CD8-positive, alpha-beta memory T cell (primary cell): ENCODE measurements at places on chromosomes 6 and 20. TPM values are rescaled to one million over a fixed set of nuclear protein-coding genes. Genes with fewer than 3 reads are reported as not detected.

The HDGFL1 gene
- not detected for total RNA-seq

GRCh38 chr20:37356387-37356786 is 10.4 kb downstream of the SRC start:
- H3K4me3 ChIP-seq, result no peak overlapping the region
- no peaks in the 10 kb centered on the region for H3K36me3 ChIP-seq
- H3K4me1 ChIP-seq, result no peaks in the 10 kb centered on the region
- no peak overlapping the region for H3K27ac ChIP-seq

DNA sequence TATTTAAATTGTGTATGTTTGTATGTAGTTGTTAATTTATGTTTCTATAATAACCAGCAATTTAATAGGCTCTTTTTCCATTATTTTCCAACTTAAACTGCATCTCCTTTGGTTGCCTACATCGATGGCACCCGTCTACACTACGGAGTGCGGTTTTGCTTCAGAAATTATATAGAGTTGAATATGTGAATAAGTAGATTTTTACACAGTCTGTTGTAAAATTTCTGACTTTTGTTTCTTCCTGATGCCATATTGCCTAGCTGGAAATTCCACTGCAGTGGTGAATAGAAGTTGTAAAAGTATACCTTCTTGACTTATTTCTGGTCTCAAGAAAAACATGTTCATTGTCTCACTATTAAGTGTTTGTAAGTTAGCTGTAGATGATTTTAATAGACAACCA is 404.1 kb upstream of the EPHA7 start:
- no peaks in the 10 kb centered on the region for H3K4me1 ChIP-seq
- DNase-seq, result no peak
- H3K36me3 ChIP-seq, result no peaks in the 10 kb centered on the region
- no peak overlapping the region for H3K4me3 ChIP-seq

- no peaks in the 10 kb centered on the region for H3K4me1 ChIP-seq
- no peak overlapping the region for H3K27ac ChIP-seq
- no peak overlapping the region for H3K4me3 ChIP-seq
Observed at GRCh38 chr6:20751293-20751935, 217.2 kb downstream of the CDKAL1 start.

The RAET1L gene
- not detected for total RNA-seq

The DYNLT2 gene
- total RNA-seq, result 1.4 TPM

GRCh38 chr6:98452685-98453084 is 381.7 kb upstream of the POU3F2 start:
- no peak overlapping the region for H3K27ac ChIP-seq
- no peak overlapping the region for H3K4me3 ChIP-seq
- no peaks in the 10 kb centered on the region for H3K4me1 ChIP-seq

DNA sequence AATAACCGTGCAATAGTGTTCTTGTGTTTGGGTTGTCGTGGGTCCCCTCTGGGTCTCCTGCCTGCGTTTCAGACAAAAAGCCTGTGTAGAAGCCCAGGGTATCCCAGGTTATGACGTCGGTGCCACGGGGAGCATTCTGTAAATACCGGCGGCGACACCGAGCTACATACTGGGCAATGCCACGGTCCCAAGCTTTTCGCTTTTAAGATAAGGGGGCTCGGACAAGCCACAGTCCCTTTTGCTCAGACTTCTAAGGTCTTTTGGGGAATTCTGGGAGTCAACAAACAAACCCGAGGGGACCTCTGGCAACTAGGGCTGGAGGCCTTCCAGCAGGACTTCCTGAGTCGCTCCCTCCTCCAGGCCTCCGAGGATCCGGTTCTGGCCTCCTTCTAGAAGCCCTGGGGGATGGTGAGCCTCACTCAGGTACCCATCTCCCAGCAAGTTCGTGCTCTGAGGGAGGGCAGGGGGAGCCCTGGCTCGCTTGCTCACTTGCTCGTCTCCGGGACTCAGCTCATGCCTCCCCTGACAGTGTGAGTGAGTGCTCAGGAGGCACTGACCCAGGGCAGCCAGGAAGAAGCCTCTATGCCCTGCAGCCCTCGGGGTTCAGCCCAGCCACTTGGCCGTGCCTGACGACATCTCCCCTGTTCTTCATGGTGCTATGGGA is 62.4 kb upstream of the MRPS10 start:
- H3K27me3 ChIP-seq, result no peaks in the 10 kb centered on the region
- no peak overlapping the region for H3K27ac ChIP-seq
- no peak for DNase-seq
- H3K36me3 ChIP-seq, result no peaks in the 10 kb centered on the region
- H3K4me3 ChIP-seq, result no peak overlapping the region
- H3K4me1 ChIP-seq, result peaks cover 54% of the 10 kb centered on the region

The KCNK15 gene
- total RNA-seq, result 0.09 TPM

The INSM1 gene
- 7.7 TPM for total RNA-seq

The SPTLC3 gene
- total RNA-seq, result not detected

- no peaks in the 10 kb centered on the region for H3K36me3 ChIP-seq
- no peak for DNase-seq
- H3K27me3 ChIP-seq, result no peaks in the 10 kb centered on the region
- peaks cover 8% of the 10 kb centered on the region for H3K4me1 ChIP-seq
- H3K27ac ChIP-seq, result no peak overlapping the region
Observed at GRCh38 chr6:135850882-135851281, 619 bp upstream of the PDE7B start.

The TUBB2B gene
- not detected for total RNA-seq

DNA sequence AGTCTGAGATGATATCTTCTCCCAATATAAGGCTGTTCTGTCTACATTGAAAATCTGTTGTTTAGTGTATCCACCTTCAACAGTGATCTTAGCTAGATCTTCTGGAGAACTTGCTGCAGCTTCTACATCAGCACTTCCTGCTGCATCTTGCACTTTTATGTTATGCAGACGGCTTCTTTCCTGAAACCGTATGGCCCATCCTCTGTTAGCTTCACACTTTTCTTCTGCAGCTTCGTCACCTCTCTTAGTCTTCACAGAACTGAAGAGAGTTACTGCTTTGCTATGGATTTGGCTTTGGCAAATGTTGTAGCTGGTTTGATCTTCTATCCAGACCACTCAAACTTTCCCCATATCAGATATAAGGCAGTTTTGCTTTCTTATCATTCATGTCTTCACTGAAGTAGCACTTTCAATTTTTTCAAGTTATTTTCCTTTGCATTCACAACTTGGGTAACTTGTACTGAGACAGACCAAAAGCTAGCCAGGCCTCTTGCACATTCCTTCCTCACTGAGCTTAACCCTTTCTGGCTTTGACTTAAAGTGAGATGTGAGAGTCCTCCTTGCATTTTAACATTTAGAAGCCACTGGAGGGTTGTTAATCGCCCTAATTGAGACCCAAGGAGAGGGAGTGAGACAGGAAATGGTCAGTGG is 110.1 kb downstream of the PREP start:
- no peak overlapping the region for H3K4me3 ChIP-seq
- no peak overlapping the region for H3K27ac ChIP-seq
- H3K36me3 ChIP-seq, result no peaks in the 10 kb centered on the region
- no peaks in the 10 kb centered on the region for H3K4me1 ChIP-seq
- no peaks in the 10 kb centered on the region for H3K27me3 ChIP-seq

GRCh38 chr6:34015586-34015985 is 130.3 kb downstream of the GRM4 start:
- H3K36me3 ChIP-seq, result no peaks in the 10 kb centered on the region
- H3K27ac ChIP-seq, result no peak overlapping the region
- no peaks in the 10 kb centered on the region for H3K4me1 ChIP-seq
- no peak overlapping the region for H3K4me3 ChIP-seq
- H3K27me3 ChIP-seq, result no peaks in the 10 kb centered on the region

The KIZ gene
- 9.7 TPM for total RNA-seq

- no peak overlapping the region for H3K4me3 ChIP-seq
- no peaks in the 10 kb centered on the region for H3K27me3 ChIP-seq
- peaks cover 6% of the 10 kb centered on the region for H3K4me1 ChIP-seq
- no peak for DNase-seq
- H3K36me3 ChIP-seq, result no peaks in the 10 kb centered on the region
Observed at GRCh38 chr6:37033255-37033654, 27.8 kb downstream of the FGD2 start.

The MYL9 gene
- not detected for total RNA-seq

GRCh38 chr20:63626424-63627128 is at the start of gene GMEB2:
Gene GMEB2, minus strand, starts transcription at chr20:63627101. Its CDS starts 7,704 bp downstream, at chr20:63619397.
- H3K4me1 ChIP-seq, result peaks cover 30% of the 10 kb centered on the region
- H3K4me3 ChIP-seq, result peak within 1 kb of the TSS; percentile 93
- H3K27ac ChIP-seq, result peak within 1 kb of the TSS; percentile 81
- no peaks in the 10 kb centered on the region for H3K27me3 ChIP-seq

- no peak overlapping the region for H3K27ac ChIP-seq
- H3K27me3 ChIP-seq, result no peaks in the 10 kb centered on the region
- DNase-seq, result no peak
- no peak overlapping the region for H3K4me3 ChIP-seq
- no peaks in the 10 kb centered on the region for H3K4me1 ChIP-seq
Observed at GRCh38 chr20:46635514-46636136, 15.6 kb downstream of the SLC13A3 start.

DNA sequence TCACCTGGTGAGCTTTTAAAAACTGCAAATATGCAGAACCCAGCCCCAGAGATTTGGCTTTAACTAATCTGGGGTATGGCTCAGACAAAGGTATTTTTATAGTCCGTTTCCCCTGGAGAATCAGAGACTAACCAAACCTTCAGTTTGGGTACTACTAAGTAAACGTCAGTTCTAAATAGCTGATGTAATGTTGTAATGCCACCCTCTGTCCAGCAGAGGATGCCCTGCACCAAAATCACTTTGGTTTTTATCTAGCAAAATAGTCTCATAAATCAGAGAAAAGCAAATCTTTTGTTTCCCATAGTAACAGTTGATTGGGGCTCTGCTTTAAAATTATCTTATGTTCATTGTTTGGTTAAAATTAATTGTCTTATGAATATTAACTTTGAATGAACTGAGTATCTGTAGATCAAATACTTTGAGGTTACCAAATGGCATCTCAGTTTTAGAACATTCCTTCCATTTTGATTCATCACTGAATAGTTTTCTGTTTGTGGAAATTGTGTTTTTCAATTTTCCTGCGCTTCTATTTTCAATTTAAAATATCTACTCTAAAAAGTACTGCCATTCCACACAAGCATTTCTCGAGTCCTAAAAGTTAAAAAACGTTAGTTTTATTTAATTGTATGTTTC is 278.3 kb upstream of the PLCB4 start:
- no peak overlapping the region for H3K27ac ChIP-seq
- no peaks in the 10 kb centered on the region for H3K27me3 ChIP-seq
- H3K4me3 ChIP-seq, result no peak overlapping the region
- H3K36me3 ChIP-seq, result no peaks in the 10 kb centered on the region
- no peak for DNase-seq

DNA sequence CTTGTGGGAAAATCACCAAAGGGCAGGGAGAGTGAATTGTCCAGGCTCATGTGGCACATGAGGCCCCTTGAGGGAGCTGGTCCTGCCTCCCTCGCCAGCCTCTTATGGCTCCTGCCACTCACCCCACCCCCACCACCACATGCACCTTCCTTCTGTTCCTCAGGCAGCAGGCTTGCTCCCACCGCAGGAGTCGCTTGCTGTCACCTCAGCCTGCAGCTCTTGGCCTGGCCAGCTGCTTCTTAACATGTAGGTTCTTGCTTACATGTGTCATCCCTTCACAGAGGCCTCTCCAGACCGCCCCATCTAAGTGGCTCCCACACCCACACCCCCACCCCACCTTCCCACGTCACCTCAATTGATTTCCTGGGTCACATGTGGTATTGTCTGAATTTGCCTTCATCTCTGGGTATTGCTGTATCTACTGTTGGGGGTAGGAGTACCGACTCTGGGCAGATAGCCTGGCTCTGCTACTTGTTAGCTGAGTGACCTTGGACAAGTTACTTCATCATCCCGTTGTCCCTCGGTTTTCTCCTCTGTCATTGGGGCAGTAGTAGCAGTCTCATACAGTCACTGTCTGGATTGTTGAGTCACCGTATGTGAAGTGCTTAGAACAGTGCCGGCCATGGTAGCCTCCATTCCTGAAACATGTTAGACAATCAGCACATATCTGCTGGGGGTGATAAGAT is 41.7 kb downstream of the SLC9A8 start:
- no peak overlapping the region for H3K27ac ChIP-seq
- no peak for DNase-seq
- no peaks in the 10 kb centered on the region for H3K27me3 ChIP-seq
- no peak overlapping the region for H3K4me3 ChIP-seq
- peaks cover 26% of the 10 kb centered on the region for H3K36me3 ChIP-seq
- H3K4me1 ChIP-seq, result no peaks in the 10 kb centered on the region

The PHACTR2 gene
- total RNA-seq, result 29.1 TPM

- H3K36me3 ChIP-seq, result no peaks in the 10 kb centered on the region
- H3K4me1 ChIP-seq, result peaks cover 45% of the 10 kb centered on the region
- H3K27ac ChIP-seq, result peak overlapping the region; percentile 87
- peak overlapping the region; percentile 94 for H3K4me3 ChIP-seq
- DNase-seq, result peak; percentile 60
Observed at GRCh38 chr6:31400467-31401289, 2.7 kb upstream of the MICA start.

DNA sequence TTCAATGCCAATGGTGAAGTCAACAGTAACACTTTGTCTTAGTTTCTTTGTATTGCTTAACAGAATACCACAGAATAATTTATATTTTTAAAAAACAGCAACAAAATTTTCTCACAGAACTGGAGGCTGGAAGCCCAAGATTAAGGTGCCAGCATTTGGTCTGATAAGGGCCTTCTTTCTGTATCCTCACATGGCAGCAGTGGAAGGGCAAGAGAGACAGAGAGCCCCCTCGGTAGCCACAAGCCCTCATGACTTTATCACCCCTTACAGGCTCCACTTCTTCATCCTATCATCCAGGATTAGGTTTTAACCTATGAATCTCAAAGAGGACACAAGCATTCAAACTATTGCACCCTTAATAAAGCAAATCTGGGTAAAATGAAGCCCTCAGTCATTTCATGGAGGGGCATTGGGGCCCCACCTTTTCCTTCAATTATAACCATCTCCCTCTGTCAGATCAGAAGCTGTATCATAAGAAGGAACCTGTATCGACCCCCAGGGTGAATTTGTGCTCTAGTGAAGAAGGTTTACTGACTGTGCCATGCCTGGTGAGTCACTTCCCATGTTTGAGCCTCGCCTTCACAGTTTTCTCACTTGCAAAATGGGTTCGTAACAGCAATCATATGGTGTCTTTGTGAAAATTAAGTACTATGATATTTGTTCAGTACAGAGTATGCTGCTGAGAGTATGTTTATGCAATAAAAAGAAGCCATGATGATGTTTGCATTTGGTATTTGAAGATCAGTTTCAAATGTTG is 178.2 kb downstream of the LRFN2 start:
- H3K4me3 ChIP-seq, result no peak overlapping the region
- no peaks in the 10 kb centered on the region for H3K36me3 ChIP-seq
- no peak for DNase-seq

The SEL1L2 gene
- not detected for total RNA-seq

GRCh38 chr6:25484900-25485299 is 167.1 kb upstream of the SCGN start:
- DNase-seq, result no peak
- no peaks in the 10 kb centered on the region for H3K36me3 ChIP-seq
- no peak overlapping the region for H3K27ac ChIP-seq
- H3K4me1 ChIP-seq, result no peaks in the 10 kb centered on the region
- no peaks in the 10 kb centered on the region for H3K27me3 ChIP-seq

GRCh38 chr6:9131201-9131600 is 695.9 kb upstream of the SLC35B3 start:
- no peaks in the 10 kb centered on the region for H3K4me1 ChIP-seq
- no peak overlapping the region for H3K4me3 ChIP-seq
- no peak overlapping the region for H3K27ac ChIP-seq
- no peaks in the 10 kb centered on the region for H3K27me3 ChIP-seq
- no peaks in the 10 kb centered on the region for H3K36me3 ChIP-seq

GRCh38 chr20:62745952-62746288 is 37.3 kb downstream of the NTSR1 start:
- DNase-seq, result no peak
- no peak overlapping the region for H3K27ac ChIP-seq
- no peak overlapping the region for H3K4me3 ChIP-seq
- H3K4me1 ChIP-seq, result peaks cover 42% of the 10 kb centered on the region
- H3K36me3 ChIP-seq, result no peaks in the 10 kb centered on the region

- H3K27me3 ChIP-seq, result no peaks in the 10 kb centered on the region
- no peak overlapping the region for H3K4me3 ChIP-seq
- H3K36me3 ChIP-seq, result no peaks in the 10 kb centered on the region
- no peak for DNase-seq
- H3K4me1 ChIP-seq, result no peaks in the 10 kb centered on the region
Observed at GRCh38 chr20:10137533-10137932, 81.1 kb upstream of the SNAP25 start.
